H9 (cell line): ENCODE measurements at places on chromosomes 1 and 21.

GRCh38 chr1:199291022-199291740 is 652.3 kb downstream of the PTPRC start:
- no peak for DNase-seq
- no peak overlapping the region for H3K27ac ChIP-seq
- H3K27me3 ChIP-seq = no peaks in the 10 kb centered on the region

- no peak overlapping the region for H3K4me3 ChIP-seq
- H3K27ac ChIP-seq = no peak overlapping the region
- DNase-seq = no peak
- no peaks in the 10 kb centered on the region for H3K27me3 ChIP-seq
Measured at GRCh38 chr1:210477328-210477924, 148.7 kb downstream of the HHAT start.

DNA sequence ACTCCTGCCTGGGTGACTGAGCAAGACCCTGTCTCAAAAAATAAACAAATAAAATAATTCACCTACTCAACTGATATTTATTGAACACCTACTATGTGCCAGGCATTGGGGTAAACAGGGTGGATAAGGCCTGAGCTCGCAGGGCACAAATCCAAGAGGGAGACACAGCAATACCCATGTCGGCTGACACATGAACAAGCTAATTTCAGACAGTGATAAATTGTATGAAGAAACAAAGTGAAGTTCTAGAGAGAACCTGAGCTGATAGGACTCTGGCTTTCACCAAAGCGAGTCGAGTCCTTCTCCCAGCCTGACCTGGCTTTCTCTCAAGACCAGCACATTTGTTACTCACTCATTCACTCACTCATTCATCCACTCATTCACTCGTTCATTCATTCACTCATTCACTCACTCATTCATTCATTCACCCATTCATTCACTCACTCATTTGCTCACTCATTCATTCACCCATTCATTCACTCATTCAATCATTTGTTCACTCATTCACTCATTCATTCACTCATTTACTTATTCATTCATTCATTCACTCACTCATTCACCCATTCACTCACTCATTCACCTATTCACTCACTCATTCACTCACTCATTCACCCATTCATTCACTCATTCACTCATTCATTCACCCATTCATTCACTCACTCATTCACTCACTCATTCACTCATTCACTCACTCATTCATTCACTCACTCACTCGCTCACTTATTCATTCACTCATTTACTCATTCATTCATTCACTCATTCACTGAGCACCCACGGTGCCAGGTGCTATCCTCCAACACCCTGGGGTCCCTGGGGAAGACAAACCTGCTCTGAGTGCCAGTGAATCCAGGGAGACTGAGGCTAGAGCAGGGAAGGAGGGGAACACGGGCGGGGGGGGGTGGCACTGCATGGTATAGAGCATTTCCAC is 37.4 kb upstream of the CASZ1 start:
- H3K4me1 ChIP-seq = peaks cover 2% of the 10 kb centered on the region; the same call in 1 of the 2 replicates
- H3K27ac ChIP-seq = no peak overlapping the region
- H3K4me3 ChIP-seq = no peak overlapping the region; the same call in 2 of the 3 replicates
- H3K27me3 ChIP-seq = no peaks in the 10 kb centered on the region; the same call in 1 of the 2 replicates
- no peak for DNase-seq

DNA sequence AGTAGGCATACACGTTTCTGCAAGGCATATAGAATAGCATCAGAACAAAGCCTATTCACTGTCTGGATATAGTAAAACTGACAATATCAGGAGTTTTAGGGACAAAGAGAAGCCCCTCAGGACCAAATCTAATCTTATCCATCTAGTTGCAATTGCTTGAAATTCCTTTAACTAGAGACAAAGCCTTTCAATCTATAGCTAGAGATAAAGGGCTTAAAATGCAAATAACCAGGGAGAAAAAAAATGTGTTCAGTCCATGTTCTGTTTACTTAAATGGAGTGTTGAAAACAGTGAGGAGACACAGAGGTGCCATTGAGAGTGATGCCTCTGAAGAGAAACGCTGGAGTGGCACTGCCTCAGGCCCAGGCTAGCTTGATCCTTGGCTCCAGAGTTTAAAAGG is 286.1 kb downstream of the DPYD start:
- no peak overlapping the region for H3K4me3 ChIP-seq
- H3K36me3 ChIP-seq = no peaks in the 10 kb centered on the region
- DNase-seq = no peak
- no peak overlapping the region for H3K27ac ChIP-seq
- no peaks in the 10 kb centered on the region for H3K27me3 ChIP-seq

- H3K27ac ChIP-seq = no peak overlapping the region
- H3K4me3 ChIP-seq = no peak overlapping the region
- DNase-seq = no peak
- no peaks in the 10 kb centered on the region for H3K36me3 ChIP-seq
- no peaks in the 10 kb centered on the region for H3K27me3 ChIP-seq
- H3K4me1 ChIP-seq = no peaks in the 10 kb centered on the region
Measured at GRCh38 chr1:22745669-22746585, 35.3 kb downstream of the EPHB2 start.

- no peak overlapping the region for H3K4me3 ChIP-seq
- H3K4me1 ChIP-seq = 0 out of 2 replicates have a peak, but pooled peaks cover under 1% of the 10 kb centered on the region
- no peak overlapping the region for H3K27ac ChIP-seq
- H3K27me3 ChIP-seq = no peaks in the 10 kb centered on the region
- DNase-seq = no peak
- no peaks in the 10 kb centered on the region for H3K36me3 ChIP-seq
Measured at GRCh38 chr1:178066908-178067614, 26.8 kb upstream of the RASAL2 start.

DNA sequence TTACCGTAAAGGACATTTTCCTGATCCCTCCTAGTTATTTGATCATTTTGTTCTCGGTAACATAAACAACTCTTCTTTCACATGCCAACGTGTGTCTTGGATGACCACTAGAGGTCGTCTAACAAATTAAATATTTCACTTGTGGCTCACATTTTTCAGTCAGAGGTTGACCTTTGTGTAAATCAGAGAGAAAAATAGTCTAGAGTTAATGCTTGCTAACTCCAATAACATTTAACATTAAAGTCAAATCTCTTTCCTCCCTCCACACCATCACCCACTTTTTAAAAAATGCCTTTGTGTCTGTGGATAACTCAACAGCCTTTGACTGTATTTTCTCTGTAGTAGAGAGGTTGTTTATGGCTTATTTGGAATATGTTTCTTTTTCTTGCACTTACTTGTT is 220.5 kb upstream of the B3GALT2 start:
- H3K36me3 ChIP-seq = no peaks in the 10 kb centered on the region
- H3K27ac ChIP-seq = no peak overlapping the region
- DNase-seq = no peak

- H3K27ac ChIP-seq = no peak overlapping the region
- no peaks in the 10 kb centered on the region for H3K36me3 ChIP-seq
- DNase-seq = no peak
- no peaks in the 10 kb centered on the region; the same call in 1 of the 2 replicates for H3K4me1 ChIP-seq
- H3K27me3 ChIP-seq = no peaks in the 10 kb centered on the region
Measured at GRCh38 chr1:178941849-178942248, 71.0 kb upstream of the ANGPTL1 start.

GRCh38 chr1:243595527-243596210 is 254.4 kb downstream of the AKT3 start:
- H3K27me3 ChIP-seq = no peaks in the 10 kb centered on the region
- no peak for DNase-seq
- H3K27ac ChIP-seq = no peak overlapping the region
- H3K4me3 ChIP-seq = no peak overlapping the region
- no peaks in the 10 kb centered on the region for H3K36me3 ChIP-seq

GRCh38 chr21:40505681-40506080 is 341.3 kb downstream of the DSCAM start:
- H3K36me3 ChIP-seq = no peaks in the 10 kb centered on the region
- no peak overlapping the region for H3K27ac ChIP-seq
- H3K4me3 ChIP-seq = no peak overlapping the region
- H3K27me3 ChIP-seq = no peaks in the 10 kb centered on the region

GRCh38 chr1:204980840-204981405 is 62.1 kb upstream of the CNTN2 start:
- H3K27ac ChIP-seq = no peak overlapping the region
- no peaks in the 10 kb centered on the region for H3K36me3 ChIP-seq
- no peak for DNase-seq

DNA sequence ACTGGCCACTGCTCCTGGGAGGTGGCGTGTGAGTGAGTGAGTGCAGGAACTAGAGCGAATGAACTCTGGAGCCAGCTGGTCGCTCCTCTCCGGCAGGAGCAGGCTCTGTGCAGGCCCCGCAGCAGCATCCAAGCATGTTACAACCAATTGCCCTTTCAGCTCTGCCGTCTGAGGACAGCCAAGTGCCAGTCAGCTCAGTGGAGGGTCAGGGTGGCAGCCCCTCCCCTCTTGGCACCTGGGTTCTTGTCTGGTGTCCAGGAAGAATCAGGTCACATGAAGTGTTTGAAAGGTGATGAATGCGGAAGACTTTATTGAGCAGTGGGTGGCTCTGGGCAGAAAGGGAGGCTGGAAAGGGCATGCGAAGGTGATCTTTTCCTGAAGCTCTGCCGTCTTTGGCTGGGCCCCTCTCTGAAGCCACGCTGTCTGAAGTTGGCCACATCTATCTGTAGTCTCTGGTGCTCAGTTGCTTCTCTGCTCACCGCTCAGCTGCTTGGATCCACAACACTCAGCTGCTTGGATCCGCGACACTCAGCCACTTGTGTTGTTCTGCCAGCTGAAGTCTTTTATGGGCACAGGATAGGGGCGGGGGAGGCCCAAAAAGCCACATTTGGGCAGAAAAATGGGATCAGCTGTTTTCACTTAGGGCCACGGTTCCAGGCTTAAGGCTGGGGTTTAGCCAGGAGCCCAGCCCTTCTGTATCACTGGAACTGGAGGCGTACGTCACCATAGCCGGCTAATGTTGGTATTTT is 139.8 kb downstream of the ADSS2 start:
- H3K4me1 ChIP-seq = no peaks in the 10 kb centered on the region
- DNase-seq = no peak

DNA sequence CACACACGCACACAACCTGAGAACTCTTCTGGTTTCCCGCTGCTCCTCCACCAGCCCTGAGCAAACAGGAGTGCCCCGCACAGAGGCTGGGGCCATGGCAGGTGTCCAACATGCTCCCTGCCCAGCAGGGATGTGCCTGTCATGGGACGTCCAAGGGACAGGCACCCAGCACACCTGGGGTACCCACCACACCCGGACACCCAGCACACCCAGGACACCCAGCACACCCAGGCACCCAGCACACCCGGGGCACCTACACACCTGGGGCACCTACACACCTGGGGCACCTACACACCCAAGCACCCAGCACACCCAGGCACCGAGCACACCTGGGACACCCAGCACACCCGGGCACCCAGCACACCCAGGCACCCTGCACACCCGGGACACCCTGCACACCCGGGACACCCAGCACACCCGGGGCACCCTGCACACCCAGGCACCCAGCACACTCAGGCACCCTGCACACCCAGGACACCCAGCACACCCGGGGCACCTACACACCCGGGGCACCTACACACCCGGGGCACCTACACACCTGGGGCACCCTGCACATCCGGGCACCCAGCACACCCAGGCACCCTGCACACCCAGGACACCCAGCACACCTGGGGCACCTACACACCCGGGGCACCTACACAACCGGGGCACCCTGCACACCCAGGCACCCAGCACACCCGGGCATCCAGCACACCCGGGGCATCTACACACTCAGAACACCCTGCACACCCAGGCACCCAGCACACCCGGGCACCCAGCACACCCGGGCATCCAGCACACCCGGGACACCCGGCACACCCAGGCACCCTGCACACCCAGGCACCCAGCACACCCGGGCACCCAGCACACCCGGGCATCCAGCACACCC is 37.9 kb downstream of the UBE2G2 start:
- no peak overlapping the region for H3K27ac ChIP-seq
- H3K36me3 ChIP-seq = peaks cover 4% of the 10 kb centered on the region; the same call in 1 of the 2 replicates
- H3K4me3 ChIP-seq = no peak overlapping the region
- no peaks in the 10 kb centered on the region; the same call in 1 of the 2 replicates for H3K4me1 ChIP-seq
- no peak for DNase-seq

GRCh38 chr1:183630748-183631147 is 4.8 kb downstream of the ARPC5 start:
- no peak overlapping the region for H3K27ac ChIP-seq
- no peaks in the 10 kb centered on the region for H3K4me1 ChIP-seq
- no peak for DNase-seq
- H3K4me3 ChIP-seq = no peak overlapping the region
- no peaks in the 10 kb centered on the region for H3K27me3 ChIP-seq

- H3K27ac ChIP-seq = no peak overlapping the region
- peaks cover 3% of the 10 kb centered on the region for H3K4me1 ChIP-seq
- H3K4me3 ChIP-seq = peak overlapping the region; percentile 75
- H3K27me3 ChIP-seq = no peaks in the 10 kb centered on the region; the same call in 1 of the 2 replicates
- H3K36me3 ChIP-seq = no peaks in the 10 kb centered on the region
Measured at GRCh38 chr1:200302921-200303290, 106.9 kb downstream of the ZNF281 start.

GRCh38 chr1:10958614-10959013 is 53.8 kb upstream of the TARDBP start:
- H3K27ac ChIP-seq = no peak overlapping the region
- H3K4me3 ChIP-seq = no peak overlapping the region
- no peaks in the 10 kb centered on the region for H3K36me3 ChIP-seq
- H3K4me1 ChIP-seq = no peaks in the 10 kb centered on the region
- no peaks in the 10 kb centered on the region for H3K27me3 ChIP-seq
- peak; percentile 81 for DNase-seq

GRCh38 chr1:245463392-245464165 is 308.8 kb downstream of the KIF26B start:
- H3K27ac ChIP-seq = no peak overlapping the region
- H3K4me3 ChIP-seq = no peak overlapping the region
- H3K27me3 ChIP-seq = no peaks in the 10 kb centered on the region
- H3K36me3 ChIP-seq = no peaks in the 10 kb centered on the region; the same call in 2 of the 3 replicates
- no peaks in the 10 kb centered on the region for H3K4me1 ChIP-seq

- H3K27me3 ChIP-seq = no peaks in the 10 kb centered on the region
- peaks cover 6% of the 10 kb centered on the region; the same call in 2 of the 3 replicates for H3K36me3 ChIP-seq
- no peak for DNase-seq
- H3K4me1 ChIP-seq = peaks cover 2% of the 10 kb centered on the region; the same call in 1 of the 2 replicates
- H3K4me3 ChIP-seq = no peak overlapping the region
- no peak overlapping the region for H3K27ac ChIP-seq
Measured at GRCh38 chr1:116951200-116951935, 41.7 kb downstream of the PTGFRN start.

GRCh38 chr1:242425232-242425631 is 99.3 kb downstream of the PLD5 start:
- no peak for DNase-seq
- H3K27me3 ChIP-seq = no peaks in the 10 kb centered on the region
- no peaks in the 10 kb centered on the region for H3K36me3 ChIP-seq
- no peak overlapping the region for H3K27ac ChIP-seq

GRCh38 chr1:151534662-151535278 is 5.3 kb upstream of the TUFT1 start:
- no peak overlapping the region for H3K27ac ChIP-seq
- H3K4me3 ChIP-seq = no peak overlapping the region
- no peaks in the 10 kb centered on the region for H3K27me3 ChIP-seq
- DNase-seq = peak; percentile 80
